Endothelial cell (in vitro differentiated cells): ENCODE measurements at places on chromosomes 7 and 10. TPM values are rescaled to one million over a fixed set of nuclear protein-coding genes. Genes with fewer than 3 reads are reported as not detected.

Gene DENND2A
- 41.0 TPM for total RNA-seq

Gene OPALIN
- total RNA-seq: not detected

Gene AKR1D1
- not detected for total RNA-seq

Gene PNLIPRP1
- total RNA-seq: not detected

Gene MMRN2
- 563 TPM for total RNA-seq

Gene CAMK2B
- 0.23 TPM for total RNA-seq

Gene ZNF804B
- not detected for total RNA-seq

Gene LLCFC1
- not detected for total RNA-seq

Gene PDE6C
- not detected for total RNA-seq

Gene ZNF25
- 3.3 TPM for total RNA-seq

DNA sequence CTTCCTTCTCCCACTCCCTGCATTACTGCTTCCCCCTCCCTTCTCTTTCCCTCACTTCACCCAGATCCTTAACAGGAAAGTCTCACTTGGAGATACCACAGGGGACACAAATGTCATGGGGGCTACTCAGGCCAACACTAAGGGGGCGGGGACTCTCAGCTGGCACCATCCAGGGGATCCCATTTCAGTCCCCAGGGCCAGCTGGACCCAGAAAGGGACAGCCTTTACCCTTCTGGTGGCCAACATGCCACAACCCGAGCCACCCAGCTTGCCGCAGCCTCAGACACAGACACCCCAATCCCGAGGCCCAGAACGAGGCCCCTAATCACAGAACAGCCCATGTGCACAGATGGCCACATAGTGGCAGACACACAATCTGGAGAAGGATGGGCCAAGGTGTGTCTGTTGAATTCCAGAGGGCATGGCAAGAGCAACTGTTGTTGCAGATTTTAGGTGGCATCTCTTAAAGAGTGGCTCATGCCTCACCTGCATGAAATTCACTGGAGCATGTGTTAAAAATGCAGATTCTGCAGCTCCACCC, 5.6 kb downstream of the CAMK2G start:
- no peak for DNase-seq

GRCh38 chr10:58264780-58265179, 2.9 kb downstream of the IPMK start:
- DNase-seq: no peak

DNA sequence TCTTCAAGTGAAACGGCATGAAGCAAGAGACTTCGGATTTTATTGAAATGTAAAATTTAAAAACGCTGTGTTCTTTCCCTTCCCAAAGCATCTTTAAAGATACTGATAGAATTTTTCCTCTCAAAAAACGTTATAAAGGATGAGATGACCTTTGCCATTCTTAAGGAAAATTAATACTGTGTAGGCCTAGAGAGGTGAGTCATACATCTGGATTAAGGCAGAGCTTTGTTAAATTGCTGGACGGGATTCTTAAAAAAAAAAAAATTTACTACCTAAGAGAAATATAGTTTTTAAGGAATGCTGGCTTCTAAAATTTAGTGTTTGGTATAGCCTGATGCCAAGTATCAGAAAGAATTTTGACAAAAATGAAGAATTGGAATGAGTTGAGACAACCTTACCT, 6.3 kb upstream of the HBP1 start:
- no peak for DNase-seq

- DNase-seq: no peak
Observed at GRCh38 chr10:23472181-23472580, 33.3 kb downstream of the OTUD1 start.

GRCh38 chr7:88151119-88151790, 68.6 kb downstream of the SRI start:
- no peak for DNase-seq

DNA sequence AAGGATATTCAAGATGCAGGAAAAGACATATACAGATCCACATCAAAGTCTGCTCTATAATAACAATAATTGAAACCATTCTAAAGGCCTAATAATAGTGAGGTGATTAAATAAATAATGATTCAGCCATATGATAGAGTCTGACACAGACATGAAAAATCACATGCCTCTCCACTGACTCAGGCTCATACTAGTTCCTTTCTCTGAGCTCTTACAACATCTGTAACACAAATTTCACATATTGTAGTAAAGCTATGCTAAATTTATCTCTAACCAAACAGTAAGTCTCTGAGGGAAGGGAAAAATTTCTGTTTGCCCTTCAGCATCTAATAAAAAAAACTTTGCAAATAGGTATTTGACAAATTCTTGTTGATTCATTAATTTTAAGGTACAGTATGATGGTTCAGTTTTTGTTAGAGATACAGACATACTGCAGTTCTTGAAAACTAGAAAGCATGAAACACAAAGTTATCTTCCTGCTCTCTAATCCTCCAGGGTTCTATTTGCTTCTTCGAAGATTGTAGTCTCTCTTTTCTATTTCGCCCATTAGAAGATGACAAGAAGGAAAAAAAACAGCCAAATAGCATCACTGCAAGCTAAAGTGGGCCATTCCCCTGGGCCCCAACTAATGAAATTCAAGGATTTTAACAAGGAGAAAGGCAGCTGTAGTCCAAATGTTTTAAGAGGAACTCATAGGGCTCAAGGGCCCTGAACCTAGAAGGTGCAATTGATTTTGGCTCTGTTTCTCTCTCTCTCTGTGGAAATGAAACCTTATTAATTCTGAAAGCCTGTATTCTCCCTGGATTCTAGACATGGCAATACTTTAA, 53.9 kb downstream of the CUBN start:
- DNase-seq: no peak

DNA sequence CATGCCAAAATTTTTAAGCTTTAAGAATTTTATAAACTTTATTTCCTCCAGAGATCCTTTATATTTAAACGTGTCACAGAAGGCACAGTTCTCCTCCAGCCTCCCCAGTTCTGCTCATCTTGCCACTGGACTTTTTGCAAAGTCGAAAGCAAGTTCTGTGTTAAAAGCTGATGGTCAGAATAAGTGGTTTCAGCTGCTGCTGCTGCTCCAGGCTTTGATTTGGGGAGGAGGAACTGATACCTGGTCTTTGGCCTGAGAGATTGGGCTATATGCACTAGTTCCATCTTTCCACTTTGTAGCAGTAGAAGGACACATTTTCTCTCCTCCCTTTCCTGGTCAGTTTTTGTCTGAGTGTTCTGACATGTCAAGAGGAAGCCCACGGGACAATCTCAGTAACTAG, 435.9 kb upstream of the PHF14 start:
- DNase-seq: no peak

DNA sequence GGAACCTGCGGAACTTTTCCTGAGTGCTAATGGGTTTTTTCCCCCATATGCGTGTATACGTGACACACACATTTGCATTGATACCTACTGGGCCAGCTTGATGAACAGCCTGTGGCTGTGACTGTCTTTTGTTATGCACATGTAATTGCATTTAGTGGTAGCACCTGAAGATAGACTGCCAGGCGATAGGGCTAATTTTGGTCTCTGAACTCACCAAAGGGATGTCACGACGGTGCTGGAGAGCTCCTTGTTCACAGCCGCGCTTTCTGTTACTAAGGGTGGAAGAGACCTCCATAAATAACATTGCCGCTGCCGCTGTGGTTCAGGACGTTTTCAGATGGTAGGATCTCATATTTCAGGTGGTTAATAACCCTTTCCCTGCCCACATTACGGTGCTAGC, 133.2 kb downstream of the CAMK1D start:
- DNase-seq: no peak

GRCh38 chr10:67259319-67259929, 333.6 kb downstream of the LRRTM3 start:
- DNase-seq: no peak

DNA sequence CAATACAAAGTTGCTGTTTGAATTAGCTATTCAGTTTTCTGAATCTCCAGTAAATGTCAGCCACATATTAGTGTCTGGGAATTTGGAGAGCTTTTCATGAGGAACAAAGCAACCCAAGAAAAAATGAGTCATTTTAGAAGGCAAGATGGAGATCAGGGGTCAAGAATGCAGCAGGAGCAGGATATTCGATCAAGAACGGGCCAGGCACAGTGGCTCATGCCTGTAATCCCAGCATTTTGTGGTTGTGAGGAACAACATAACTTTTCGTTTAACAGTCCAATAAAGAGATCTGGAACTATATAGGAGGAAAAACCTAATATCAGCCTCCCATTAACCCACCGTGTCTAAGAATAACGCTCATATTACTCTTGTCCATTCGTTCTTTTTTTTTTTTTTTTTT, 600.5 kb downstream of the MAGI2 start:
- DNase-seq: no peak

DNA sequence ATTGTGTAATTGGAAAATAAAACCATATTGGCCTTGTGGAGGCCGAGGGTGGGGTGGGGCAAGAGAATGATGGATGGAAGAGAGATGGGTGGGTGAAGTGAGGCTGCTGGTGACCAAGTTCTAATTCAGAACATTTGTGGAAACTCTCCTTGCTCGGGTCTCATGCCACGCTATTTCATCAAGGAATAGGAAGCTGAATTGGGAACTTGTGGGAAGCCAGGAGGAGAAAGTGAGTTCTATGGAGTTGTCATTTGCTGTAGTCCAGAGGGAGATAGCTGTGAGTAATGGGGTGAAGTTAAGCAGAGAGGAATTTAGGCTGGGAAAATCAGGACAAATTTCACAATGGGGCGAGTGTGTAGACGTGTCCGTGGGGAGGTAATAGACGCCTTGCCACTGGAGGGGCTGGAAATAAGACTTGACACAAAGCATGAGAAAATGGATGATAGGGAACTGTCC, 339.2 kb downstream of the LRMDA start:
- no peak for DNase-seq

DNA sequence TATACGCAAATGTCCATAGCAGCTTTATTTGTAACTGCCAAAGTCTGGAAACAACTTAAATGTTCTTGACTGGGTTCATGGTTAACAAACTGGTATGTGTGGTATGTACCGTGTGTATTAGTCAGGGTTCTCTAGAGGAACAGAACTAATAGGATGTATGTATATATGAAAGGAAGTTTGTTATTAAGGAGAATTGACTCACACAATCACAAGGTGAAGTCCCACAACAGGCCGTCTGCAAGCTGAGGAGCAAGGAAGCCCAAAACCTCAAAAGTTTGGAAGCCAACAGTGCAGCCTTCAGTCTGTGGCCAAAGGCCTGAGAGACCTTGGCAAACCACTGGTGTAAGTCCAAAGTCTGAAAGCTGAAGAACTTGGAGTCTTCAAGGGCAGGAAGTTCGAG, 66.8 kb downstream of the TMEM168 start:
- no peak for DNase-seq

- no peak for DNase-seq
Observed at GRCh38 chr7:99623702-99624447, 7.1 kb downstream of the ZSCAN25 start.

- DNase-seq: no peak
Observed at GRCh38 chr10:117476716-117477115, 65.8 kb upstream of the EMX2 start.

DNA sequence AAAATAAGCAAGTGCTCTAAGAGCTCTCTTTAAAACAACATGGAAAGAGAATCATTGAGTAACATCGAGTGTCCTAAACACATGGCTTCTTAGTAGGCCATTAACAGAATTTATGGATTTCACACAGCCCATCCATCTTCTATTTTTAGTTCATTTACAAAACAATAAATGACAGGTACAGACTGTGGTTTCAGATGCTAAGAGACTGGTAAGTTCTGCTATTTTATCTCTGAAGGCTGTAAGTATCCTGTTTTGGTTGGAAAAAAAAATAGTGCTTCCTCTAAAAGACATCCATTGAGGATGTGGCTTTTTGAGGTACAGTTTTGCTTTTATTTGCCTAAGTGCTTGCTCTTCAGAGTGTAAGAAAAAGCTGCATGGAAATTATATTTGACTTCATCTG, 27.4 kb upstream of the GNAI1 start:
- no peak for DNase-seq

- no peak for DNase-seq
Observed at GRCh38 chr10:79505829-79506228, 6.5 kb upstream of the EIF5AL1 start.

- no peak for DNase-seq
Observed at GRCh38 chr10:132728741-132729140, 57.2 kb downstream of the NKX6-2 start.

DNA sequence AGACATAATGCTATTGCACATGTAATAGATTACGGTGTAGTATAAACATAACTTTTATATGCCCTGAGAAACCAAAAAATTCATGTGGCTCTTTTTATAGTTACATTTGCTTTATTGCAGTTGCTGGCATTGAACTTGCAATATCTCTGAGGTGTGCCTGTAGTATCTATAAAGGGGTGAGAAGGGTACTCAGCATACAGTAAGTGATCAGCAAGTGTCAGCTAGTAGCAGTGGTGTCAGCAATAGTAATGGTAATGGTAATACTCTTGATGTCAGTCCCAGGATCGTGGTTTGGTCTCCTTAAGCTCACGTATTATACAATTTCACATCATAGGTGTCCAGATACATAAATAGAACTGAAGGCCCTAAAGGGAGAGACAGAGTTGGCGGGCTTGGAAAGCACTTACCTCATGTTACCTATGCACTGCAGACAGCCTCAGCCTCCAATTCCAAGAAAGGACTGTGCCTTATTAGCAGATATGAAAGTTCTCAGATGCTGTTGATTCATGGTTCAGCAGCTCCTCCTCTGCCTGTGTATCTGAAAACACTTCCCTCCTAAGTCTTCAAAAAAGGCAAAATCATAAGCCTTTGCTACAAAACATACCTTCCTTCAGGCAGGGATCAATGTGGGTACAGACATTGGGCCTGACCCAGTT, 6.6 kb upstream of the GIMAP7 start:
- no peak for DNase-seq

GRCh38 chr7:65454469-65454868, 80.8 kb downstream of the ZNF92 start:
- DNase-seq: no peak

DNA sequence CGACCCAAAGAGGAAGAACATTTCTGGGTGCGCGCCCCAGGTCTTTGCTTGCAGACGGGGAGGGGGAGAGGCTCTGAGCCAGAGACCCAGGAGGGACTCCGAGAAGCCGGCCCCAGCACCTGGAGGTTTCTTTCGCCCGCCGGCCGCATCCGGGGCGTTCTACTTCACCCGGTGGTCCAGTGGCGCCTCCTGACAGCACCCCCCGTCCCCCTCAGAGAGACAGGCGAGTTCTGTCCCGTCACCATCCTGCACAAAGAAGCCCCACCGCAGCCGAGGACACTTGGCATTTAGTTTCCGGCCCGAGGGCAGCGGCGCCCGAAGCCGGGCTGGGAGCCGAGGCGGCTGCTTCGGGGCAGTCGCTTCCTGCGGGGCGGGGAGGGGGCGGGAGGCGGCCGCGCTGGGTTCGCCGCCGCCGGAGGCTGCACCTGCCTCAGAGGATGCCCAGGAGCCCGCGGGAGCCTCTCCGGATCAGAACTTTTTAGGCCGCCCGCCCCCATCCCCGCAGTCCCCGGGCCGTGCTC, at the start of gene TMEM178B:
Gene TMEM178B, plus strand, starts transcription at position 424 of the 521 bp plus-strand sequence.
- DNase-seq: peak; percentile 26

GRCh38 chr10:44587488-44588318, 202.8 kb upstream of the CXCL12 start:
- no peak for DNase-seq

GRCh38 chr10:36493516-36493880, 631.9 kb upstream of the ANKRD30A start:
- DNase-seq: no peak

- DNase-seq: no peak
Observed at GRCh38 chr7:56099653-56100052, 6.6 kb downstream of the CHCHD2 start.

- no peak for DNase-seq
Observed at GRCh38 chr10:87829986-87830729, 12.1 kb upstream of the ATAD1 start.

GRCh38 chr7:137449016-137449415, 105.5 kb upstream of the PTN start:
- no peak for DNase-seq
